ENCODE measurements at places on chromosomes 4 and X. TPM values are rescaled to one million over a fixed set of nuclear protein-coding genes. Genes with fewer than 3 reads are reported as not detected.

Gene EDA
- 0.30 TPM for total RNA-seq

Gene LEF1
- total RNA-seq, result not detected

Gene MAGEA9B
- total RNA-seq, result not detected

Gene DMD
- 33.7 TPM for total RNA-seq

Gene ARX
- not detected for total RNA-seq

Gene BEX2
- 1.0 TPM for total RNA-seq

Gene MAML3
- total RNA-seq, result 3.0 TPM

Gene ASB12
- not detected for total RNA-seq

Gene PAGE5
- not detected for total RNA-seq

Gene FNIP2
- 44.8 TPM for total RNA-seq

Gene SMR3B
- not detected for total RNA-seq

Gene CNOT6L
- 25.2 TPM for total RNA-seq

Gene SLC4A4
- total RNA-seq, result 7.5 TPM

Gene TAF7L
- 0.20 TPM for total RNA-seq

Gene PSAPL1
- not detected for total RNA-seq

Gene SATL1
- total RNA-seq, result not detected

Gene SNCA
- total RNA-seq, result 33.8 TPM

Gene RNF128
- 6.7 TPM for total RNA-seq

Gene SSX1
- total RNA-seq, result not detected

Gene SPANXN3
- not detected for total RNA-seq

Gene ATP1B4
- total RNA-seq, result not detected

Gene ZNF630
- 1.2 TPM for total RNA-seq

Gene CHM
- total RNA-seq, result 22.4 TPM

Gene POF1B
- total RNA-seq, result not detected

Gene USP17L29
- not detected for total RNA-seq

Gene NSDHL
- 13.7 TPM for total RNA-seq

Gene ANK2
- 132 TPM for total RNA-seq

Gene MXRA5
- total RNA-seq, result 0.65 TPM

Gene PGAM4
- total RNA-seq, result not detected

Gene ZNF674
- 8.1 TPM for total RNA-seq

Gene CSAG2
- total RNA-seq, result not detected

Gene POU4F2
- total RNA-seq, result not detected

Gene P2RY4
- total RNA-seq, result 0.13 TPM

Gene AKAP14
- total RNA-seq, result not detected

Gene SOX3
- total RNA-seq, result not detected

Gene DUSP21
- not detected for total RNA-seq

Gene TMEM271
- not detected for total RNA-seq

Gene PALLD
- total RNA-seq, result 175 TPM

Gene CASK
- 48.2 TPM for total RNA-seq

Gene LRP2BP
- total RNA-seq, result 0.76 TPM

Gene CDKN2AIP
- total RNA-seq, result 12.9 TPM

Gene IGBP1
- 56.6 TPM for total RNA-seq

Gene ANTXR2
- 142 TPM for total RNA-seq

Gene CXCL13
- total RNA-seq, result not detected

Gene HPGDS
- total RNA-seq, result not detected

Gene TCEAL2
- 0.23 TPM for total RNA-seq

Gene TEX13D
- not detected for total RNA-seq

Gene P2RY10
- total RNA-seq, result not detected

Gene JADE3
- 6.4 TPM for total RNA-seq

Gene PDE5A
- 90.4 TPM for total RNA-seq

Gene CLIC2
- 0.78 TPM for total RNA-seq

Gene SYN1
- total RNA-seq, result 0.36 TPM

Gene GLOD5
- total RNA-seq, result not detected

Gene LDB2
- 11.3 TPM for total RNA-seq

Gene PYURF
- total RNA-seq, result 78.4 TPM
